ENCODE measurements at places on chromosomes 13 and 19.

DNA sequence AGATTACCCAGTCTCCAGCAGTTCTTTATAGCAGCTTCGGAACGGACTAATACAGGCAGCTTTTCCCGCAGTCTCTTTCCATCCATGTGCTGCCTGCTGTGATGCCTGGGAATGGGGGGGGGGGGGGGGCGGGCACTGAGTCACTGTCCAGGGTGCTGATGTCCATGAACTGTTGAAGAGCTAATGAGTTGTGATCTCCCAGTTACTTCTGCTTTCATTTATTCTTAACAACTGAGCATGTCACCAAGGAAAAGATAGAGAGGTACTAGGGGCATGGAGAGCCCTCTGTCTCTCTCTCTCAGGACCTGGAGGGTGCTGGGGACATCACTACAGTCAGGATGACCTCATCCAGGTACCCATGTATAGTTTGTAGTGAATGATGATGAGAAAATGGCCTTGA is 20.3 kb upstream of the CEACAM1 start:
- no peak for DNase-seq

DNA sequence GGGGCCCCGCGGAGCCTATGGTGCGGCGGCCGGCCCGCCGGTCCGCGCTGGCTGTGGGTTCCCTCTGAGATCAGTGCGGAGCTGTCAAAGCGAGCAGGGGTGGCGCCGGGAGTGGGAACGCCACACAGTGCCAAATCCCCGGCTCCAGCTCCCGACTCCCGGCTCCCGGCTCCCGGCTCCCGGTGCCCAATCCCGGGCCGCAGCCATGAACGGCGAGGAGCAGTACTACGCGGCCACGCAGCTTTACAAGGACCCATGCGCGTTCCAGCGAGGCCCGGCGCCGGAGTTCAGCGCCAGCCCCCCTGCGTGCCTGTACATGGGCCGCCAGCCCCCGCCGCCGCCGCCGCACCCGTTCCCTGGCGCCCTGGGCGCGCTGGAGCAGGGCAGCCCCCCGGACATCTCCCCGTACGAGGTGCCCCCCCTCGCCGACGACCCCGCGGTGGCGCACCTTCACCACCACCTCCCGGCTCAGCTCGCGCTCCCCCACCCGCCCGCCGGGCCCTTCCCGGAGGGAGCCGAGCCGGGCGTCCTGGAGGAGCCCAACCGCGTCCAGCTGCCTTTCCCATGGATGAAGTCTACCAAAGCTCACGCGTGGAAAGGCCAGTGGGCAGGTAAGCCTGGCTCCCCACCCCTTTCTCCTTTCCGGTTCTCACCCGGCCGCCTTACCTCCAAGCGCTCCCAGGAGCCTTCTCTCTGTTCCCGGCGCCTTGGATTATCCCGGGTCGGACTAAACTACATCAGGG is at the start of gene PDX1:
PDX1 (plus strand) TSS at position 67 of the 743 bp plus-strand sequence; CDS start at position 206, 139 bp downstream.
- no peak for DNase-seq

GRCh38 chr19:35206379-35206778 is 22.2 kb downstream of the FAM187B start:
- no peak for DNase-seq

GRCh38 chr13:22080832-22081231 is 410.0 kb downstream of the FGF9 start:
- no peak for DNase-seq

DNA sequence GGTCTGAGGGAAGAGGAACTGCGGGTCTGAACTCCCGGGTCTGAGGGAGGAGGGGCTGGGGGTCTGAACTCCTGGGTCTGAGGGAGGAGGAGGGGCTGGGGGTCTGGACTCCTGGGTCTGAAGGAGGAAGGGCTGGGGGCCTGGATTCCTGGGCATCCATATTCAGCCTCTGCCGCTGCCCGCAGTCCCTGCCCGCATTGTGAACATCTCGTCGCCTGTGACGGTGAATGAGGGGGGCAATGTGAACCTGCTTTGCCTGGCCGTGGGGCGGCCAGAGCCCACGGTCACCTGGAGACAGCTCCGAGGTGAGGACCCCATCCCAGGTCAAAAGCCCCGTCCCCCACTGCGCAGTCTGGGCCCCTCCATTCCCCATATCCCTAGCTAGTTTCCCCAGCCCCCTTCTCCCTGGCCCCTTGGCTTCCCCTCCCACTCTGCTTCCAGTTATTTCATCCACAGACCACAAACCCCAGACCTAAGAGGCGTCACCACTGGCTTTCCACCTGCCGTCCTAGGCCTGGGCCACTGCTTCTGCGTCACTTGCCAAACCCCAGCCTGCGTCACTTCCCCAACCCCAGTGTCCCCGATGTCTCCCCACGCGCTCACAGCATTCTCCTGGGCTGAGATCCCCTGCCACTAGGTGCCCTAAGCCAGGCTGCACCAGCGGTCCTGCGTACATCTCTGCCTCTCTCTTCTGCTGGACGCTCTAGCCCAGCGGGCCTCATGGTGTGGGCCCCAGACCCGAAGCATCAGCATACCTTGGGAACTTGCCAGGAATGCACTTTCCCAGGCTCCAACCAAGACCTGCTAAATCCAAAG is 13.9 kb downstream of the IGLON5 start:
- no peak for DNase-seq

- no peak for DNase-seq
These were observed 57.8 kb downstream of the MBNL2 start for GRCh38 chr13:97279913-97280312.

DNA sequence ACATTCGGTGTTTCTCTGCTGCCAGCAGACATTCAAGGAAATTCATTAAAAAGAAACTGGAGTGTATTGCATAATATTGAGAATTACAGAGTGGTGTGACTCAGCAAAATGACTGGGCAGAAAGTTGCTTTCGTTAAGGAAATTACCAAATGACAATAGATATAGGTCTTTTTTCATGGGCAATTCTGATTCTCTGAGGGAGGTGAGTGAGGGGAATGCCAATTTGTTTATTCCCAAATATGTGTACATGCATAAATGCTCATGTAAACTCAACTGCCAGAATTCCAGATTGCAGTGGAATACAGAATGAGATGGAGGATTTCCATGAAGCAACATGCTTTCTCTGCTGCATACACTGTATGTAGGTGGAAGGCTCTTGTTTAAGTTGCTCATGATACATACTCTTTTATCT is 1730.1 kb downstream of the SLITRK5 start:
- DNase-seq = no peak

DNA sequence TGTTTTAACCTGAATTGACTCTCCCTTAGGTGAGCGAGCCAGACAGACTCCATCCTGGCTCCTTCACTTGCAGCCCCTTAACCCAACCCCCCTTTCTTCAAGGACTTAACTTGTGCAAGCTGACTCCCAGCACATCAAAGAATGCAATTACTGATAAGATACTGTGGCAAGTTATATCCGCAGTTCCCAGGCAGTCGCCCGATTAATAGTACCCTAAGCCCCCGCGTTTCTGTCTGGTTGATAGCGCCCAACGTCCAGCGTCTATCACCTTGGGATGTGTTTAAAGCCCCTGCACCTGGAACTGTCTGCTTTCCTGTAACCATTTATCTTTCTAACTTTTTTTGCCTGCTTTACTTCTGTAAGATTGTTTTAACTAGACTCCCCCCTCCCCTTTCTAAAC is 6.2 kb downstream of the HSD17B14 start:
- no peak for DNase-seq

DNA sequence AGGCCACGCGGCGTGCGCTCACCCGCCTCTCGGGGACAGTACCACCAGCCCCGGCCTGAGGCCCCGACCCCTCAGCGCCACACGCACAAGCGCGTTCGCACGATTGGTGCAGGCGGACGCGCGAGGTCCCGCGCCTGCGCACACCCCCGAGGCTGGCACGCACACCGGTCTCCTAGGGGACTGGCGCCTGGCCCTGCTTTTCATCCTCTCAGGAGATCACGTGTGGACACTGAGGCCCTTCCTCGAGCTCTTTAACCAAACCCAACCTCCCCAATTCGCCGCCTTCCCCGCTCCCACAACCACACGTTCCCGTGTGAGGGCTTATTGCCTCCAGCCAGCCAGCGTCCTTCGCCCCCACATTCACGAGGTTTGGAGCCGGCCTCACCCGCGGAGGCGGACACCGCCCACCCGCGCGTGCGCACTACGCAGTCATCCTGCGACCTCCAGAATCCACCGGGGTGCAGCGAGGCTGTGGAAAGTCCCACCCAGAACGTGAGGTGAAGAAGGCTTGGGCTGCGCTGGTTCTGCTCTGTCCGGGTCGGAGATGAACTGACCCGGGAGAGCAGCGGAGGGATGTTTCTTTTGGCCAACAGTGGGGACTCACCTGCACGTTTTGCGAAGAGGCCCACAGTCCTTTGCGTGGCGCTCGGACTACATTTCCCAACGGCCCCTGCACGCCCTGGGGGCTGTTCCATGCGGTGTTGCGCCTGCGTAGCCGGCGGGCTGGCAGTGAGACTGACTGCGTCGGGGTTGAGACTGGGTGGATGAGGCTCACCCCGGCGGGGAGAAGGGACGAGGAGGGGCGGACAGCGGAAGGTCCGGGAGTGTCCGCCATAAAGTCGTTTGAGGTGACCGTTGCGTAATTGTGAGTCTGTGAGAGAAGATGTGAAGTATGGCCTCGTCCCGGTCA is 539 bp upstream of the ZNF667 start:
- no peak for DNase-seq

- no peak for DNase-seq
These were observed 810.4 kb upstream of the SLC10A2 start for GRCh38 chr13:103876571-103876970.

- DNase-seq = no peak
These were observed at the start of gene HSPB6 for GRCh38 chr19:35756377-35757230. HSPB6 (minus strand) TSS chr19:35757029; CDS start chr19:35757008, 21 bp downstream.

GRCh38 chr13:46088821-46089562 is 15.8 kb downstream of the CPB2 start:
- no peak for DNase-seq

- no peak for DNase-seq
These were observed 3.1 kb upstream of the BCL3 start for GRCh38 chr19:44745341-44745831.

DNA sequence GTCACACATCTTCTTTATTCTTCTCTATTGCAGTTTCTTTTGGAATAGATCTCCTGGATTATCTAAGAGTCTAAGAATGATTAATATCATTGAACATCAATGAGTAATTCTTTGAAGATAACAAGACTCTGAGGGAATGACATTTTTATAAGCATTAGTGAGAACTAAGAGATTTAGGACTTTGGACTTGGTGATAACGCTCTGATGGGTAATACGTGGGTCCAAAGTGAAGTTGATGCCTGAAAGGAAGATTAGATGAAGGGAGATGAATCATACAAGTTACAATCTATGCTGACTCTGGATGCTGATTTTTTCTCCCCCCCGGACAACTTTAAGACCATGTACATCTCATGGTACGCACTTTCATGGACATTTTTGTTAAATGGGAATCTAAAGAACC is 364.5 kb downstream of the GPC5 start:
- no peak for DNase-seq

- DNase-seq = no peak
These were observed 27.4 kb downstream of the EFNA2 start for GRCh38 chr19:1312767-1313694.

- DNase-seq = peak; percentile 33
These were observed 36.2 kb upstream of the GARRE1 start for GRCh38 chr19:34217952-34218817.

DNA sequence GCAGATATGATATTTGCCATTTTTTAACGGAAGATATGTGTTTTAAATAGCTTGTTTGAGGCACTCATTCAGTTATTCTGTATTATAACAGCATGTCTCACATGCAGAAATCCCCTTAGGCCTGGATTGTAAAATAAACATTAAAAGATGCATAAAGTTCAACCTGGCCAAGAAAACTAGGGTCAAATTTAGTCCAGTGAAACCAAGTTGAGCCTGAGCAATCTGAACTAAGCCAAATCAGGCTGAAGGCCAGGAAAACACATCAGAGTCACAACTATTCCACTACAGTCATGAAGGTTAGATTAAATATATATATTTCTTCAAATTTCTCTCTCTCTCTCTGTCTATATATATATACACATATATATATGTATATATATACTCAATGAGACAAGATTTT is 504.8 kb downstream of the SLITRK1 start:
- DNase-seq = no peak

DNA sequence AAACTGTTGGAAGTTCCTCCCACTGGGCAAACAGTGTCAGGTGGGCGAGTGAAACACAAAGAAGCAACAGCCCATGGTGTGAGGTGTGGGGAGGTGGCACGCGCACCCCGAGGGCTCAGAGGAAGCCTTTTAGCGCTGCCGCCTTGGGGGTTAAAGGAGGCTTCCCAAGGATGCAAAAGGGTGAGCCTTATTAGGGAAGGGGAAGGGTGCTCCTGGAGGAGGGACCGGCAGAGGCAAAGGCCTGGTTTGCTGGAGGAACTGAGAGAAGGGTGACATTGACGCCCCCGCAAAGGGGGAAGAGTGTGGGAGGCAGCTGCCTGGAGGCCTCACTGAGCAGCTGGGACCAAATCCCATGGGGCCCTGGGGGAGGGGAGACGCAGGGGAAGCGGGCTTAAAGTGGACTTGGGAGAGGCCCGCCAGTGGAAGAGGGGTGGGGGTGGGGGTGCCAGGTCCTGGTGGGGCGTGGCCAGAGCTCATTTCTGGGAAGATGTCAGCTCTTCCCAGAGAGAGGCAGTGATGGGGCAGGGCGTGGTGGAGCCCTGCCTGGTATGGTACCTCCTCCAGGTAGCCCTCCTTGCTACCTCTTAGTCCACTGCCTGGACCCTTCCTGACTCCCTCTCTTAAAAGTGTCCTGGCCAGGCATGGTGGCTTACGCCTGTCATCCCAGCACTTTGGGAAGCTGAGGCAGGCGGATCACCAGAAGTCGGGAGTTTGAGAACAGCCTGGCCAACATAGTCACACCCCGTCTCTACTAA is 12.0 kb upstream of the FCHO1 start:
- no peak for DNase-seq

GRCh38 chr19:52590728-52591127 is 20.6 kb downstream of the ZNF701 start:
- DNase-seq = no peak

- no peak for DNase-seq
These were observed 14.6 kb downstream of the FRY start for GRCh38 chr13:32045982-32046785.

DNA sequence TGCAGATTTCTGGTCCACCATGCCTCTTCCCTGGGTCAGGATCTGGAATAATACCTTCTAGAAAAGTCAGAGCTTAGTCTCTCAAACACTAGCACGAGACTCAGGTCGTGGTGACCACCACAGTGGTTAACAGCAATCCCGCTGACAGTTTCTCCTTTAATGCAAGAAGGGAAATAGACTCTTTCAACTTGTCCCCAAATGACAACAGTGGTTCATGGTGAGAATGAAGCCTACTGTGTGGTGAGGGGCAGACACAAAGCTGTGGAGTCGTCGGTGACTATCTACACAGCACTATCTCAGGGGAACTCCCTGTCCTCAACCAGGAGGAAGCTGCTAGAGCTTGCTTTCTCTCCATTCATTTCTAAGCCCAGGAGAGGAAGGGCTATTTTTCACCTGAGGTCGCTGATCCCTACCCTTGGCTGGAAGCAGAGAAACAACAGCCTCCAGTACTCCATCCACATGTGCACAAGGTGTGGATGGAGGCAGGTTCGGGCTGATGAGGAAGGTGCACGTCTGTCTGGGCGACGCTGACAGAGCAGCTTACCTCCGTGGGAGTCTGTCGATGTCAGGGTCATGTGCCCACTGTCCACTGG is 72.4 kb downstream of the STK24 start:
- no peak for DNase-seq

- no peak for DNase-seq
These were observed 2.9 kb downstream of the CD37 start for GRCh38 chr19:49338023-49338677.

- DNase-seq = no peak
These were observed 16.2 kb upstream of the PRODH2 start for GRCh38 chr19:35828692-35829301.

Data from activated T-helper 1 cell treated with anti-CD3 and anti-CD28 coated beads, Interleukin-2, amount 50 U/mL, for 16 hours (primary cell).